GM13977 (cell line): ENCODE measurements at places on chromosomes 3 and 15.

DNA sequence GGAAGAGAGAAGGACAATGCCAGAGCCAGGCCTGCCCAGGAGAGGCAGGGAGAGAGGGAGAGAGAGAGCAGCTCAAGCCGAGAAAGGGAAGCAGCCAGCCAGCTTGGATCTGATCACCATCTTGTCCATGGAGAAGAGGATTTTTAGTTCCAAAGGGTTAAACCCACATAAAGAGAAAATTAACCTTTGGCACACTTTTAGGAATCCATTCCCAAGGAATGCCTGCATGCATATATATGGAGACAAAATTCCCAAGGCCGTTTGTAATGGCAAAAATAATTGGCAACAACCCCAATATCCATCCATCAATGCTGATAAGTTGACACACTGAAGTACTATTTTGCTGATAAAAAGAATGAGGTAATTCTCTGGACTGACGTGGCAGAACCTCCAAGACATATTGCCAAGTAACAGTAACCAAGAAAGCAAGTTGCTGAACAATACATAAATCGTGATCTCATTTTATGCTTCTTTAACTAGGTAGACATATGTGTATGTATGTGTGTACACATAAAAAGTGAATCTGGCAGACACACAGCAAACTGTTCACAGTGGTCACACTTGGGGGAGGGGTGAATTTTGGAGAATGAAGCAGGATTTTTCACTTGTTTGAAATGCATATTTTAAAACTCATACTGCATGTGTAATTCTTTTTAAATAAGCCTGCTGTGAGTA, 7.5 kb upstream of the STRA6 start:
- no peak for DNase-seq

GRCh38 chr15:51982013-51982769, 10.6 kb upstream of the LEO1 start:
- DNase-seq: peak; percentile 77

DNA sequence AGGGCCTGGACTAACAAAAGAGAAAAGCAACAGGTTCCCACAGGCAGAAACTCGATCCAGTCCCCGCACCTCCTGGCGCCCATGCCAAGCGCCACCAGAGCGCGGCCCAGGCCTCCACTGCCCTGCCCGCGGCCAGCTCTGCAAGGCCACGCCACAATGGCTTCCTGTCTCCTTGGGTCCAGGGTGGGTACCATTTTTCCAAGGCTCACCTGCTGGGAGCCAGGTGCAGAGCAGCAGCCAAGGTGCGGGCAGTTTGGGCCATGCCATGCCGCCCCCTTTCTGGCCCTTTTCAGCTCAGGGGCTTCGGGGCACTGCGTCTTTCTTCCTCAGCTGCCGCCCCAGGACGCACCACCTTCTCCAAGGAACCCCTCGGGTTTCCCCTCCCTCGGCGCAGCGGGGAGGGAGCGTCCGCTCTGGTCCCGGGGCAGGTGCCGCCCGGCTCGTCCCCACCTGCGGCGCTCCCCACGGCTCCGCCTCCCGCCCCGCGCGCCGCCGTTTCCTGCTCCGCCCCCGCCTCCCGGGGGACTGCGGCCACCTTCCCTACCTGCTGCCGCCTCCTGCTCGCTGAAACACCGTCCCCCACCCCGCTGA, at the start of gene ILDR1:
Gene ILDR1, minus strand, starts transcription at position 437 of the 591 bp plus-strand sequence. Its CDS starts 170 bp downstream, at position 267.
- DNase-seq: peak; percentile 62

DNA sequence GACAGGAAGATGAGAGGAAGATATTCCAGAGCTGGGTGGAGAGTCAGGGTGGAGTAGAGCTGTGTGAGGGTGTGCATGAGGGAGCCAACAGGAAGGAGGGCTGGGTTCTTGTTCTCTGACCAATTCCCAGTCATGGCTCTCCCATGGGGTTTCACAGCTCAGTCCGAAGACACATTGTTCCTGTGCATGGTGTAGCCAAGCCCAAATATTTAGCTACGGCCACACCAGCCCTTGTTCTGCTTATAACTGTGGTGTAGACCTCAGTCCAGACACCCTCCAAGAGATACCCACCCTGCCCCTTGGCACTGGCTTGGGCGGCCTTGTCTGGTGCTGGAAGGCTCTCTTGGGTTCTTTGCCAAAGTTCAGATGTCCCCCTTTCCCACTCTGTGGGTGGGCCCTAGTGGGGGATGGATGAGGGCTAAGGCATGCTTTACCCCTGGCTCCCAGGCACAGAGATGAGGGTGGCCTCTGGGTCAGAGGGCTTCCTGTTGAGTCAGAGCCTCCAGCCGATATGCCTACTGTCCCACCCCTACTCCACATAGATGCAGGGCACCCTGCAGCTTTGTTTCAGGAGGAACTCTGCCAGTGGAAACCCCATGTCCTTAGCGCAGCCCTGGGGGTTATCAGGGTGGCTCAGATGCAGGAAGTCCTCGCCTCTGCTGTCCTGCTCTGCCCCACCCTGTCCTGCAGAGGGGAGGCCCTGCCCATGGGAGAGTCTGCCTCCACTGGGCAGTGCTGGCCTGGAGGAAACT, 271.2 kb upstream of the CTDSPL start:
- no peak for DNase-seq

DNA sequence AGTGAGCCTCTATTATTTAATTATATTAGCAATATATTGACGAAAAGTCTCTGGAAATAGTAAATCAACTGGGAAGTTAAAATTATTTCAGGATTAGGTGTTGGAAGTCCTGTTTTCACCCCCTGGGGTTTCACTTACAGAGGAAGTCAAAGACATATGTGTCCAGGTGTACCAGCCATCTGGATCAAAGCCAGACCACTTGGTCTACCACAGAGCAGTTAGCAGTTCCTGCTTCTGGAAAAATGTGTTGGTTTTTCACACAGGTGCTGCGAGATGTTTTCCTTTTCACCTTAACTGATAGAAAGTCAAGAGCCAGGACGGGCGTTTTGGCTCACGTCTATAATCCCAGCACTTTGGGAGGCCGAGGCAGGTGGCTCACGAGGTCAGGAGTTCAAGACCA, 13.1 kb downstream of the MME start:
- no peak for DNase-seq

DNA sequence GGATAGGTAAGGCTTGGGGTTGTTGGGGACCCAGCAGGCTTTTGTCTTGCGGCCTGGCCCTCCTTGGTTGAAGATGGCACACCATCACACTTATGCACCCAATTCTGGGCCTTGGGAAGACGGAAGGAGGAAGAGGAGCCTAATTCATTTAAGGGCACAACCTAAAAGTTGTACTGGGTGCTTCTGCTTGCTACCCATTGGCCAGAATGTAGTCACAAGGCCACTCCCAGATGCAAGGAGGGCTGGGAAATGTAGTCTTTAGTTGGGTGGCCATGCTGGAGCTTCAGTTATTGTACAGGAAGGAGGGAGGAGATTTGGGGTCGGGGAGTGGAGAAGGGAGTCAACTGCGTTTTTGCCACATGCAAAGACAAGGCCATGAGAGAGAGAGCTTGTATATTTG, 109.2 kb downstream of the TMEM266 start:
- DNase-seq: peak; percentile 53

DNA sequence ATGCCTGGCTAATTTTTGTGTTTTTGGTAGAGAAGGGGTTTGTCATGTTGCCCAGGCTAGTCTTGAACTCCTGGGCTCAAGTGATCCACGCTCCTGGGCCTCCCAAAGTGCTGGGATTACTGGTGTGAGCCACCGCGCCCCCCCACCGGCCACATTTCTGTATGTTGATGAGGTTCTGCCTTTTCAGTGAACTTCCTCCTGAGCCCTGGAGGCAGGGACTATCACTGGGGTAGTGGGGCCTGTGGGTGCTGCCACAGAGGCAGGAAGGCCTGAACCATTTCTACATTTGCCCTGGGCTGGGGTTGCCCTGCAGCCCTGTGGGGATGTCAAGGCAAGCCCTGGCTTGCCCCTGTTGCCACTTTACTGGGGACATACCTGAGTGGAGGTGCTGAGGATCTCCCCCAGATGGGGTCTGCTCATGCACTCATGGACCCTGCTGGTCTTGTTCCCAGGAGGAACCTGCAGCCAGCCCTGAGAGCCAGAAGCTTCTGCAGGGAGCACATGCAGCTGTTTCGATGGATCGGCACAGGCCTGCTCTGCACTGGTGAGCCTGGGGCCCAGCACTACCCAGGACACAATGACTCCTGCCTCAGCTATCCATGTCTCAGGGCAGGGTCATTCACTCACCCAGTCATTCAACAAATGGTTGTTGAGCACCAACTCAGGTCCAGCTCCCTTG, 5.7 kb downstream of the SLC28A1 start:
- no peak for DNase-seq

GRCh38 chr3:113132571-113132996, 78.8 kb upstream of the BOC start:
- no peak for DNase-seq

DNA sequence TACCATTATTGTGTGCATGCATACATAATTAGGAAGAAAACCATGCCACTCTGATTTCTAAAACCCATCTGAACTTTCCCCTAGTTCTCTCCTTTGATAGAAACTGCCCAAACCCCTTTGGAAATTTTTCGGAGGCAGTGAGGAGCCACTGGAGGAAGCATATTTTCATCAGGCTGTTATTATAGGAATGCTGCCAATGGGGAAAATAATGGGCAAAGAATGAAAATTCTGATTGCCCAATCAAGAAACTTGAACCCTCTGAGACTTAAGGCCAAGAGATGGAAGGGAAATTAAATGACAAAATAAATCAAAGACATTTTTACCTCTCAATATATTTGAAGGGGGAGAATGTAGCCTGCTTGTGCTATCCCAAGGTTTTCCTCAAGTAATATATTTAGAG, 376.0 kb upstream of the PDZRN3 start:
- DNase-seq: no peak

- DNase-seq: no peak
Observed at GRCh38 chr3:170815340-170815739, 54.7 kb downstream of the RPL22L1 start.

DNA sequence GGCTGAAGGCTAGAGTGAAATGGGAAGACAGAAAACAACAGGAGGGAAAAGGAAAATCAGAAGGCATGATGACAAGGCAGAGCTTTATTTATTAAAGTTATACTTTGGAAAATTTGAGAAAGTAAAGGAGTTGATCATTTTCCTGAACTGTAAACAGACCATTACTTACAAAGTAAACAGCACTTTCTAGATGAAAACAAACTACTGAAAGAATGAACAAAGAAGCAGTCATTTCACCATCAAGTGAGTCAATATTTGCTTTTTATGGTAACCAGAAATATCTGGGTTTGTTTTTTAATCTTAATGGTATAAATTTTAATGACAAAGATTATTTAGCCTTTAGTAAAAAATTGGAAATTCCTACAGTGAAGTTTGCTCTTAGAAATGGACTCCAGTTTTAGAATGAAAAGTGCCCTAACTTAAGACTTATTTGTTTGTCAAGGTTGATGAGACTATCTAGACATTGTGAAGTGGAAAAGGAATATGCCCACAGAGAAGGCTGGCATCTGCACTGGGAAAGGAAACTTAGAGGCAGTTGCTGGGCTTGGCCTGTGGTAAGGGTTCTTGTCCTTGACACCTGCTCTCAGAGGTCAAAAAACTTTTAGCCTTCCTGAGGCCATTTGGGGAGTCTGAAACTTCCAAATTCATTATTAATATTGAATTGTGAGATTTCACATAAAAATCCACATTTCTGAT, 47.2 kb downstream of the SPTSSB start:
- no peak for DNase-seq

GRCh38 chr15:52078876-52079700, 33.5 kb downstream of the BCL2L10 start:
- DNase-seq: peak; percentile 70

- no peak for DNase-seq
Observed at GRCh38 chr15:91711384-91712033, 142.0 kb upstream of the SLCO3A1 start.

DNA sequence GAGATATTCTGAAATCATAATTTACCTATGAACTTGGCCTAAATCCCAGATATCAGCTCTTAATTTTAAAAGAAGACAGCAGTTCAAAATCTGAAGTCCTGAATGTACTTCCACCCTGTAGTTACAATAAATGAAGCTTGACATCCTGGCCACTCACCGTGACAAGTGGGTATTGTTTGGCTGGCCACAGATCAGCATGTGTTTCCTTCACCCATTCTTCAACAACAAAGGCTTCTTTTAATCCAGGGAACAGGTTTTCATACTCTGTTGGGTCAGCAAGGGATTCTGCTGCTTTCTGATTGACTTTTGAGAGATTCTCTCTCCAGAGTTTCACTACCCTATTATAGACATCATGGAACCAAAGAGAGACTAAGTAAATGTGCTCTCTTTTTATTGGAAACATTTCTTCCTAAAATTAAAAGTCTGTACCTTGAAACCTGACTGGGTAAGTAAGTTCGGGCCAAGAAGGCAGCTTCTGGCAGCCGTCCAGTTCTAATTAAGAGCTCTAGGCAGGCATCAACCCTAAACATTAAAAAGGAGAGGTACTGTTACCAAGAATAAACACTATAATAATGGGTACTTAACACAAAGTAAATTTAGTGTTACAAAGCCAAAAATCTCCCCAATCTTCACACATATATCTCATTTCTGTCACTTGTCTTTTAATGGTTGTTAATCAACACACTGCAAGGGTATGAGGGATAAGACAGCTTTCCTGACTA, 15.2 kb downstream of the MRPS22 start:
- no peak for DNase-seq

- no peak for DNase-seq
Observed at GRCh38 chr3:46865031-46865507, 1.8 kb upstream of the MYL3 start.

- DNase-seq: peak; percentile 28
Observed at GRCh38 chr3:30894521-30895251, at the start of gene GADL1. TSS of gene GADL1 (minus strand) at chr3:30894661. CDS start at chr3:30894614, 47 bp downstream.

DNA sequence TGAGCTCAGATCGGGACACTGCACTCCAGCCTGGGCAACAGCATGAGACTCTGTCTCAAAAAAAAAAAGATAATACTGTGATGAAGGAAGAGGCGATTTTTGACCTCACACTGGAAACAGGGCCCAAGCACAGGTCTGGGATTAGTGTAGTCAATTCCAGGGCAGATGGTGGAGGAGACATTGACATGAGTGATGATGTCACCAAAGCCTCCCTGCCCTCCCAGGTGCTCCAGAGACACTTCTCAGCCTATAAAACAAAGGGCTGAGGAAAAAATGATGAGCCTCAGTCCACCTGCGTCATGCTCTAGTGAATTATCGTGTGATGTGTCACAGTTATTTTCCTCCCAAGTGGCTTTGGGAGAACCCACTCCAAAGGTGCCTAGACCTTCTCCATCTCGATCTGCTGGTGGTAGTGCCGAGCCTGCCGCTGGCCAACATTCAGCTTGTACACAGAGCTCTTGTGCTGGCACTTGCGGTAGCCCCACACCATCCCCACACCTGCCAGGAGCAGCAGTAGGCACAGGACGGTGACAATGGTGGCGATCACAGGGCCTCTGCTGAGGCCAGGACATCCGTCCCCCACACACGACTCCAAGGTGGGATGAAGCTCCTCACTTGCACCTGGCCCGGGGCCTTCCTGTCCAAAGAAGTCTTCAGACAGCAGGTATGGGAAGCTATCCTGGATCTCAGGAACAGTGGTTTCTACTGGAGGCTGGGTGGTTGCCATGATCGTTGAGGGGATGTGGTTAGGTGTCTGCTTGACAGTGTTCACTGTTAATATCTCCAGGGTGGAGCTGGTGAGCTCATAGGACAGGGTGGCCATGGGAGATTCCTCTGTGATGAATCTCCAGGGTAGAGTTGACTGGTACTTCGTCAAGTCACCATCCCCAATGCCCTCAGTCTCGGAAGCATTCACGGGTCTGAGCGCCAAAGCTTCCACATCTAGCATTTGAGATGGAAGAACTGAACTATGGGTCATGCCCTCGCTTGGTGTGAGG, 38.8 kb downstream of the CRTAP start:
- no peak for DNase-seq
